GM12878 (cell line): ENCODE measurements at places on chromosomes 12 and 14. TPM values are rescaled to one million over a fixed set of nuclear protein-coding genes. Genes with fewer than 3 reads are reported as not detected.

DNA sequence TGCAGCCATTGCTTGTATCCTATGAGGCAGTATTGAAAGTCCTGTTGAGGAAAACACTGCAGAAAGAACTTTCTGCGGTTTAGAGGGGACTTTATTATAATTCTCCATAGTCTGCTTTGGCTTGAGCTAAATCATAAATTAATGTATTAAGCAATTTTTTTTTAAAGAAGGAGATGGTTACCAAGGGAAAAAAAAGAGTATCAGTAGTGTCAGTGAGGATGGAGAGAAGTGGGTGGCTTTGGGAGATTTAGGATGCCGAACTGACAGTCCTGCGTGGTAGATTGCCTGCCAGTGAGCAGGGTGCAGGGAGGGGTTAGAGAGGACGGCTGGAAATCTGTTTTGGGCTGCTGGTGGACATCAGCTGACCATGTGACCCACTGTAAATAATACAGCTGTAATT lies 96.8 kb downstream of the MYRFL start:
- H3K4me3 ChIP-seq = no peak overlapping the region
- no peak for DNase-seq
- H3K4me1 ChIP-seq = no peaks in the 10 kb centered on the region
- no peak overlapping the region for H3K27ac ChIP-seq
- no peaks in the 10 kb centered on the region for H3K36me3 ChIP-seq

DNA sequence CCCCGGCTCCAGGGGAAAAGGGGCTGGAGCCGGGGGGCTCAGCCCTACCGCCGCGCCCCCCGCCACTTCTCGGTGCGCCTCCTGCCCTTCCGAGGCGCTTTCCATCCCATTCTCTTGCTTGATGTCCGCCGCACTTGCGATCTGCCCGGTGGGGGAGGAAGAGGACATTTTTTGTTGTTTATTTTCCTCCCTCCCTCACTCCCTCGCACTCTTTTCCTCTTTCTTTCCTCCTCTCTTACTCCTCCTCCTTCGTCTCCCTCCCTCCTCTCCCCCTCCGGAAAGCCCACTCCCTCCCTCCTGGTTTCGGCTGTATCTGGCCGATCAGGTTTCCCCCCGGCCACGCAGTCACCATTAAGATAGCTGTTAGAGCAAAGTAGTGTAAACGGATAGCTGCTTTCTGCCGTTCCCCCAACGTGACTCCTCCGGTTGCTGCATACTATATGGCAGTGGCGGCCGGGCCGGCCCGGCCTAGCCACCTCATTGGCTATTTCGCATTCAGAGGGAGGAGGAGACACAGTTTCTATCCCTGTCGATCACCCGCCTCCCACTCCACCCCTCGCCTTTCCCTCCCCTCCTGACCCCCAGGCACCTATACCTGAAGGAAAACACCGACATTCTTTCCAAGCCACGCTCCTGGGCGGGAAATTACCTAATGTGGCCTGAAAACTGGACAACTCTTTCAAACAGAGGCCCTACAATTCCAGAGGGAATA lies at the start of gene SIX4:
Gene SIX4 (minus strand): TSS at position 445 of the 712 bp plus-strand sequence. CDS start 277 bp downstream, at position 168.
- H3K4me1 ChIP-seq = no peaks in the 10 kb centered on the region
- no peaks in the 10 kb centered on the region for H3K36me3 ChIP-seq
- H3K4me3 ChIP-seq = peak within 1 kb of the TSS; percentile 72

DNA sequence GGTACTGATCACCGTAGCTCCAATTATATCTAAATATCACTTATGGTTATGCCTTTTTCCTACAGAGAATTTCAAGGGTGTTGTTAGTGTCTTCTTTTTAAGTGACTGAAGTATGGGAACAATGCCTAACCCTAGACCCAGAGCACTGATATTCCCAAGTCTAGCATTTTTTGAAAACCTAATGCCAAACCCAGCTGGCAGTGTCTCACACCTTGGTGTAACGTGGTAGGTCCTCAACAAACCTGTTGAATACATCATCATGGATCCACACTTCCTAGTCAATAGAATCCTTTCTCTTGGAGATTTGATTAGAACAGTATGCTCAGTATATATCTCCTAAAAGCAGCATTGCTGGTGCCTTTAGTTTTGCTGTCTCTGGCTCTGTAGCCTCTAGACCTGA lies 37.7 kb upstream of the RMST start:
- H3K27ac ChIP-seq = no peak overlapping the region
- no peak overlapping the region for H3K4me3 ChIP-seq
- no peaks in the 10 kb centered on the region for H3K36me3 ChIP-seq
- no peaks in the 10 kb centered on the region for H3K27me3 ChIP-seq

DNA sequence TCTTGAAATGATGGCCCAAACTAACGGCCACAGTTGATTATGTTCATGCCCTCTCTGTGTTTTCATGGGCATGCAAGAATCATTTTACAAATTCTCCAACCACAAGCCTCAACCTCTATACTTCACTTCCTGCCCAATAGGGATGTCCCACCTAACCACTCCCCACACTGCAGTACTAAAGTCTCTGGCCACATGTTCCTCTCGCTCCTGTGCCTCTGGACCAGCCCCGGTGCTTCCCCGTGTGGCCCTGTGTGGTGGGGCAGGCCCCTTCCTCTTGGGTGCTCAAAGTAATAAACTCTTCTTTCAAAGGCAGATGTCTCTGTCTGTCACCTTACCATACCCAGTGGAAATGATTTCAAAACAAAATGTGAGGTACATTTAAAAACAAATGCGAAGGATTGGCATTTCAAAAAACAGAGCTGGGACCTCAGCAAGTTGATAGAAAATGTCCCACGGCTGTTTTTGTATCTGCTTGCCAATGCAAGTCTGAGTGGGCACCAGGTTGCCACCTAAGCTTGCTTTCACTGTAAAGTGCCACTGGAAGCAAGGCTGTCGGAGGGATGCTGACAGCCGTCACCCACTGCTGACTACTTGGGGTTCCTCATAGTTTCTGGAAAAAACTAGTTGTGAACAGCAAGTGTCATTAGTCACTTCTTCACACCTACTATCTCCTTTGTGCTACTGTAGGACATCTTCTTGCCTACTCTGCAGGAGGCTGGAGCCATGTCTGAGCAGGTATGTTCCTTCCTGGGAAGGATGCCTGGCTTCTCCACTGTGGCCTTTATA lies 8.2 kb upstream of the SERPINA11 start:
- H3K4me3 ChIP-seq = no peak overlapping the region
- no peak for DNase-seq
- H3K27ac ChIP-seq = no peak overlapping the region
- no peaks in the 10 kb centered on the region for H3K36me3 ChIP-seq
- no peaks in the 10 kb centered on the region for H3K27me3 ChIP-seq
- H3K4me1 ChIP-seq = no peaks in the 10 kb centered on the region

Gene HSPB8
- total RNA-seq = 0.10 TPM in 1 of 2 replicates, not detected in the other
